ENCODE measurements at places on chromosomes 1 and 21.

- DNase-seq = no peak
Measured at GRCh38 chr1:232186931-232187330, 443.0 kb downstream of the SIPA1L2 start.

- DNase-seq = no peak
Measured at GRCh38 chr21:26843933-26844257, 1.3 kb downstream of the ADAMTS1 start.

DNA sequence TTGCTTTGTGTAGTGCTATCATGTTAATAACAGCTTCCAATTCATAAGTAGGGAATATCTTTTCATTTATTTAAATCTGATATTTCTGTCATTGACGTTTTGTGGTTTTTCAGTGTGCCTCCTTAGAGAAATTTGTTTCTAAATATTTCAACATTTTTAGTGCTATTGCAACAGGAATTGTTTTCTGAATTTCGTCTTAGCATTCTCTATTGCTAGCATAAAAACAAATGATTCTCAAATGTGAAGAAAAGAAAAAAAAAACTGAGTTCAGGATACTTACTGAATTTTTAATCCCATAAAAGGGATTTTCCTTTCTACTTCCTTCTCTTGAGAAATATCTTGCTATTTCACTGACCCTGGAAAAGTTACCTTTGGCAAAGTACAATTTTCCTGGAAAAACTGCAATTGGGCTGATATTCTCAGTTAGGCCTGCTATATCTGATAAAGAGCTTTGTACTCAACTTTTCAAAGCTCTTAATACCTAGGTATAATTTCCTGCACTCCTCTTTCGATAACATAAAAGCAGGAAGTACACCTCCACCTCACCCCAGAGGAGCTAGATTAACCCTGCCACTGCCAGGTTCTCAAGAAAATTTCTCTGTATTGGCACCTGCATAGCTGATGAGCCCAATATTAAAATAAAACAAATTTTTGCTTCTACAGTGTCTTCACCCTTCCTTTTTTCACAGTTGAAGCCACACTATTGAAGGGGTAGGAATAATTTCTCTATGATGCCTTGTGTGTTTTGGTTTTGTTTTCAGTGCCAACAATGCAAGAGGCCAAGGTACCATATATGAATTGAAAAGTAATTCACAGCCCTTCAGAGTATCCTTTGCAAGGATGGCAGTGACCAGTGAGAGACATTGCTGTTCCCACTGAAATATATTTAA, 35.6 kb downstream of the PTPN14 start:
- DNase-seq = no peak

DNA sequence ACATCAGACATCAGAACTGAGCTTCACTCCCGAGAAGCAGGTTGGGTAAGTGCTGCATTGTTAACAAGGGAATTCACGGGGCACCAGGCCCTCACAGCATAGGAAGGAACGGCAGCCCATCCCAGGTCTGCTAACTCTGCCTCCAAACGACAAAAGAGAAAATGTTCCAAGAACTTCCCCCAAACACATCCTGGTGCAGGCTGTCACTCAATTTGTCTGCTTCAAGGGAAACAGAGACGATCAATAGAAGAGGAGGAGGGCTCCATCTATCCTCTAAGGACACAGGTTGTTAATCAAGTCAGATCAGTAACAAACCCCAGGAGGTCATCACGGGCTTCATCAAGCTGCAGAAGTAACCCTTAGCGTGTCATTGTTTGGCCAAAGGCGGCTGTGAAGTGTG, 3.5 kb upstream of the TSPEAR start:
- peak; percentile 29 for DNase-seq

DNA sequence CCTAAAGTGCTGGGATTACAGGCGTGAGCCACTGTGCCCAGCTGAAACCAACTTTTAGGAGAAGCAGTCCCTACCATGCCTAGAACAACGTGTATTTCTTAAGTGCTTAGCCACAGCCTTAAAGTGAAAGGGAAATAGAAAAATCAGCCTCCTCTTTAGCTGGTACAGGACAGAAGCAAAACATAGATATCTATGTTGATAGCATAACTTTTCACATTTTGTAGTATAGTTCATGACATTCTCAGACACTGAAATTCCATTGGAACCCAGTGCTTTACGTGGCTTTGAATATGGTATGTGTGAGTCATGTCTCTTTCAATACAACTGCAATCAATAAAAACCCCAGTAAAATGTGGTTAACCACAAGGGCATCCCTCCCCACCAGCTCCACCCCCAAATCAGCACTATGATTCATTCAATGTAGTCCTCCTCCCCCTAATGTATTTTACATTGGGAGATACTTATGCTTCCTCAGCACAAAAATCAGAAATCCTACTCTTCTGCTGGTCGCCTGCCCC, 32.1 kb downstream of the TGFB2 start:
- peak; percentile 57 for DNase-seq

DNA sequence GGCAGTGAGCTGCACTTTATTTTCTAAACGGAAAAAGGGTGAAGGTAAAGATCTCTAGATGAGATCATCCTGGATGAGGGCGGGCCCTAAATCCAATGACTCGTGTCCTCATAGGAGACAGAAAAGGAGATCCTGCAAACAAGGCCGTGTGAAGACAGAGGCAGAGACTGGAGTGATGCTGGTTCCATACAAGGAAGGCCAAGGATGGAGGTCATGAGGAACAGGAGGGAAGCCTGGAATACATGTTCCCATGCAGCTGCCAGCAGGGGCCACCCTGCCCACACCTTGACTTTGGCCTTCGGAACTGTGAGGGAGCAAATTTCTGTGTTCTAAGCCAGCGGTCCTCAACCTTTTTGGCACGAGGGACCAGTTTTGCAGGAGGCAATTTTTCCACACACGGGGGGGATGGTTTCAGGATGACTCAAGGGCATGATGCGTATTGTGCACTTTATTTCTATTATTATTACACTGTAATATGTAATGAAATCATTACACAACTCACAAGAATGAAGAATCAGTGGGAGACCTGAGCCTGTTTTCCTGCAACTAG, 94.3 kb downstream of the PSMG1 start:
- DNase-seq = no peak

DNA sequence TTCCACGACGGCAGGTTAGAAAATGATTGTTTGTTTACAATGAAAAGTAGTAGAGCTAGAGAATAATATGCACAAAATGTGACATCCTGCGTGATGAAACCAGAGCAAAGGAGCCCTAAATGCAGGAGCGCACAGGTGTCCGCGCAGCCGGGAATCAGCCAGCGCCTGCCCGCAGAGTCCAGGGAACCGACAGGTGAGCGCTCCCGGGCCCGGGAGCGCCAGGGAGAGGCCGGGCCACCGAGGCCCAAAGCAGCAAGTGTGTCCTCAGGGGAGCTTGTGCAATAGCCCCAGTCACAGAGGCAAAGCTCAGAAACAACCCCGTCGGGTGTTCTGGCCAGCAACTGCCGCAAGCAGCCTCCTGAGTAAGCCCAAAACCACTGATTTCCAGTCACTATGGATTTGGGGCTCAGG, 789 bp upstream of the GALE start:
- no peak for DNase-seq

GRCh38 chr1:99579691-99580172, 66.2 kb upstream of the PALMD start:
- DNase-seq = no peak

GRCh38 chr1:45473302-45473701, 17.7 kb downstream of the TESK2 start:
- no peak for DNase-seq

DNA sequence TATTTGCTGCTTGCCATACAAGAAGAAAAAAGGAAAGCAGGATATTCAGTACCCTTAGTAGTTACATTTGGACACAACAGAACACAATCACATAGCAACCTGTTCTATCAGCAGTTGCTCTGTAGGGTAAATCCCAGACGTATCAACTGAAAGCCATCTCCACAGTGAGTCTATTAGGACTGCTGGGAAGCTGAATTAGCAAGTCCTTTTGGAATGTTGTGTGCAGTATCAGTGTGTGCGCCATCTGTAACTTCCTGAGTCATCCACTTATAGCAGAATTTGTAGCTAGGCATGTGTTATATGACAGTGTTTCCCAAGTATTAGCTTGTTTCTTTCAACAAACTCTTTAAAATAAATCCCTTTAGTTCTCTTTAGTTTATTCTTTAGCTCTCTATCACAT, 21.3 kb downstream of the CCDC30 start:
- no peak for DNase-seq

DNA sequence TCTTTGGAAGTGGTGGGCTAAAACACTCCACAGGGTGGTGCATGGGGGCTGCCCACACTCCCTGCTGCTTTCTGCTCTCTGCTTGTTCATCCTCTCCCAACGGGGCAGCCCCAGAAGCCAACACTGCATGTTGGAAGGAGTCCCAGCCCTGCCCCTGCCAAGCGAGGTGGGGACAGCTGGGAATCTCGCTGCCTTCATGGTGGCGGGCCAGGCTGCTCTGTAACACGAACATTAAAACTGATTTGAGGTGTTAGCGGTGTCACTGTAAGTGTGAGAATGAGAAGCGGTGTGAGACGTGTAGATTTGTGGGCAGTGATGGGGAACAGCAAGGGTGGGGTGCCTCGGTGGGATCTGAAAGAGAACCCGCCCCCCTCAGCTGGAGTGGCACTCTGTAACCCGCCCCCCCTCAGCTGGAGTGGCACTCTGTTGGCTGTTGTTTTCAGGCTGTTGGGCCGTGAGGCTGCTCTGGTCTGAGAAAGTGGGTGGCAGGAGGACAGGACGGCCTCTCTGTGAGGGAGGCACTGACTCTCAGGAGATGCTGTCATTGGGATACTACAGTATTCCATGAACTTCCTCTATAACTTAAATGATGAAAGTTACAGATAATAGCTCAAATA, 80.9 kb downstream of the PCBP3 start:
- DNase-seq = no peak

GRCh38 chr1:8790987-8791386, 26.5 kb downstream of the RERE start:
- no peak for DNase-seq

- DNase-seq = no peak
Measured at GRCh38 chr21:26659757-26660156, 86.7 kb upstream of the CYYR1 start.

DNA sequence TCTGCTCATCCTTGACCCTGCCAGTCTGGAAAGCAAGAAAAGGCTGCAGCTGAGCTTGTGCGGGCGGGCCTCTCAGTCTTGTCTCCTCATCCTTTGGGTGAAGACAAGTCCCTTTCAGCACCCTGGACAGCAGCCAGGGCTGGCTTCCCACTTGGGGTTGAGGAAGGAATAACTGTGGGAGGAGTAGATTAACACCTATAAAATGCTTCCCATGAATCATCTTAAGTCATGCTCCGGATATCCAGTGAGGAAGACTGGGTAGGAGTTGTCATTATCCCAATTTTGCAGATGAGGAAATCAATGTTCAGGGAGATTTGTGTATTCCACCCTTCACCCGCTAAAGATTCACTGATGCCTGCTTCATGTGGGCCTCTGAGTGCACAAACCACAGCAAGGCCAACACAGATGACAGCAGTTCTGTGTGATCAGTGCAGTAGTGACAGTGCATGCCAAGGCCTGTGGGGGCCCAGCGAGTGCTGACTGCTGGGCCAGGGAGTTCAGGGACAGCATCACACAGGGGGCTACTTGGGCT, 20.1 kb upstream of the COL16A1 start:
- peak; percentile 81 for DNase-seq

DNA sequence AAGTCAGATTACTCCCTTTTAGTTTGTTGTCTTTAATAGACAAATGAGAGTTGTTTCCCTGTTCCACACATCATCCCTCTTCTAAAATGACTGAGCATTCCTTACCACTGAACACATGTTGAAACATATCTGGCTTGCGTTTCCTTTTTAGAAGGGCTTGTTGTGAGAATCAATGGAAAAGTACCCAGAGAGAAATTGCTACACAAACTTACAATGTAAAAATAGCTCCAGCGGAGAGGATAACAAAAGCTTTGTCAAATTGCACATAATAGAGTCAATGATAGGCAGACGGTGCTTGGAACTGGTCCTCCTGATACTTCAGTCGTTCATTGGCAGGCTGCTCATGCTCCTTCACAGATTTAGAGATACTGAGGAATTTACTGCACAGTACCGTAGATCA, 123.9 kb downstream of the CYYR1 start:
- no peak for DNase-seq

DNA sequence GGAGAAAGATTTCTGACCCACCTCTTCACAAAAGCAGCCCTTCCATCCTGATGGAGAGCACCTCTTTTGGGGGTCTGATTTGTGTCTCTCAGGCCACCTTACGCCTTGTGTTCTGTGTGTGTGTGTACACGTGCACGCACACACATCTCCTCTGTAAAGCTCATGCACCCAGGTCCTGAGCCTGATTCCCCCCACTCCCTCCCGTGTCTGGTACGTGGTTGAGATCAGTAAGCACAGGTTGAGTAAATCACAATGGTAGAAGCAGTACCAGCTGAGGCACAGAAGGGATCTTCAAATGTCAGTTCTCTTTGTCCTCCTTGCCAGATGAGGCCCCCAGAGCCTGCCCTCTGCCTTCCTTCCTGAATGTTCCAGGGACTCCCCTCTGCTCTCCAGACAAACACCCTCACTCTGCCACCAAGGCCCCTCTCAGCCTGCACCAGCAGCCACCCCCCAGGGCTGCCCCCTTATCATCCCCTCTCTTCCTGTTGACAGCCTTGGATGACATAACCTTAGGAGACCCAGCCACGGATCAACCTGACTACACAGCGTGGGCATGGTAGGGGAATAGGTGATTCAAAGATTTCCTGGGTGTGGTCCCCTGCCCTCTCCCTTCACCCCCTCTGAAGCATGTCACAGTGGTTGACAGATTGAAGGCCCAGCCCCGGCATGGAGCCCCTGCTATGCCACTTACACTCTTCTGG, 112.8 kb downstream of the HIVEP3 start:
- peak; percentile 72 for DNase-seq

- no peak for DNase-seq
Measured at GRCh38 chr1:11930571-11931445, 3.7 kb upstream of the PLOD1 start.

DNA sequence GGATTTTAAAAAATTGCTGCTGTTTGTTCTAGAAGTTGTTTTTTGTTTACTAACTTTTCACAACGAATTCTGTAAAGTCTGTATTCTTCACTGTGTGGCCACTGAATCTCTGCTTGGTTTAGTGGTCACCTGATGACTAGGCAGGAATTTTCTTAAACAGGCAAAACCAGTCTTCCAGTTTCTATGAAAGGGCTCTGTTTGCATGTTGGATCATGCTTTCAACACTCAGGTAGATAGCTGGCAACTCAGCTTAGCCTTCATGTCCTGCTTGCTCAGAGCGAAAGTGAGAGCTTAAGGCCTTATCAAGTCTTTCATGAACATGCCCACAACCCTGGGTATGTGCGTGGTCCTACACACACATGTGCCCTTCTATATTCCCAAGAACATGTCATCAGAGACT, 52.4 kb upstream of the CCDC190 start:
- DNase-seq = no peak

DNA sequence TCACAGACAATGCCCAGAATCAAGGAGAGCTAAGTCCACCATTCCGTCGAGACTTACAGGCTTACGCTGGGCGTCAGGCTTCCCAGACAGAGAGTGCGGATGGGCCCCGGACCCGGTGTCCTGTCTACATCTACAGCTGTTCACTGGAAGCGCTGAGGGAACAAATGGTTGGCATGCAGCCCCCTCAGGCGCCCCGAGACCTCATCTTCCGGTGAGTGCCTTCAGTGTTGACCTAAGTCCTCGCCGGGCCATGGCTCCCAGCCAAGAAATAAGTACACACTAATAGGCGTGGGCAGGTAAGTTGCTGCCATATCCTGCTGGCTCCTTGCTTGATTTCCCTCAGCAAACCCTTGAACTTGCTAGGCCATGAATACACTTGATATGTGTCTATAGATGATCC, 26.2 kb downstream of the HYI start:
- no peak for DNase-seq

GRCh38 chr1:93338387-93339146, 7.1 kb upstream of the DR1 start:
- no peak for DNase-seq

Measured in activated CD8-positive, alpha-beta memory T cell treated with anti-CD3 and anti-CD28 coated beads, Interleukin-2, amount 50 U/mL, for 48 hours (primary cell).